AG04449 (cell line): ENCODE measurements at places on chromosomes 5 and 9.

- DNase-seq = no peak
Observed at GRCh38 chr9:134619448-134619982, 22.1 kb upstream of the COL5A1 start.

DNA sequence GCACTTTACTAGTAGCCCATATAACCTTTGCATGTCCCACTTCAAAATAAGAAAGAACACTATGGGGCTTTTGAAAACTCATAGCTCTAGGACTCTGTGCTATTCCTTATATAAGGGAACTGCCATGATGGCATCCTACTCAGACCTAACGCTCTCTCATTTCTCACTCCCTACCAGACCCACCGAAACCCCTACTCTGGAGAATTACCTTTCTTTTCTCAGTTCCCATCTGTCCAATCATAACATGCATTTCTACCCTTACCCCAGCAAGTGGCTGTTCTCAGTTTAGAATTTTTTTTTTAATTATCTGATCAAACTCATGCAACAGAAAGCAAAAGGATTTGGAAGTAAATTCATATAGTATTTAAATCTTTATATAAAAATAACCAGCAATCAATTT, 27.3 kb downstream of the CARNMT1 start:
- DNase-seq = no peak

GRCh38 chr5:150180241-150181026, 9.4 kb upstream of the SLC6A7 start:
- DNase-seq = no peak

GRCh38 chr9:1457460-1457859, 407.3 kb downstream of the DMRT2 start:
- DNase-seq = no peak

DNA sequence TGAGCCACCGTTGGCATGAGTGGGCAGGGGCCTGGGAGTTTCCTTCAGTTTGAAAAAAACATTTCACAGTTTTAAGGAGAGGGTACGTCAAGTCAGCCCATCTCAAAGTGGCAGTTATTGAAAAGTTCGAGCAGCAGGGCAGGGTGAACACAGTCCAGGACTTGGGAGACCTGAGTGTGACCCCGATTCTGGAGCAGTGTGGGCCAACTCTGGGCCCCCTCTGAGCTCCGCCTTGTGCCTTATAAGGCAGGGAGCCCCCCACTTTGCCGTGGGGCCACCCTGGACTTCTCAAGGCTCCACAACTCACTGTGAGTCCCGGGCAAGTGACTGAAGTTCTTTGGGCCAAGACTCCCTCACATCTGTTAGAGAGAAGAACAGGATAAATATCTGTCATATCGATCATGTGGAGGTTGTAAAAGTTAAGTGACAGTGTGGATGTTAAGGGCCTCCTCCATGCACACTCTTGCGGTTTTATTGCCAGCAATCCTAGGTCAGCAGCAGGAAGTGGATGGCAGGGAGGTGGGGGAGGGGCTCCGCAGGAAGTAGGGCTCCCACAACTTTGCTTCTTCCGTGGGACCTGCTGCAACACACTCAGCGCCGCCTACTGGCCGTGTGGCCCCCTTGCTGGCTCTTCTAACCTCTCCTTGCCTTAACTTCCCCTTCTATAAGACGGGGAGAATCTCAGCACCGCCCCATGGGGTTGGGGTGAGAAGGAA, 38.4 kb downstream of the HRH2 start:
- no peak for DNase-seq

DNA sequence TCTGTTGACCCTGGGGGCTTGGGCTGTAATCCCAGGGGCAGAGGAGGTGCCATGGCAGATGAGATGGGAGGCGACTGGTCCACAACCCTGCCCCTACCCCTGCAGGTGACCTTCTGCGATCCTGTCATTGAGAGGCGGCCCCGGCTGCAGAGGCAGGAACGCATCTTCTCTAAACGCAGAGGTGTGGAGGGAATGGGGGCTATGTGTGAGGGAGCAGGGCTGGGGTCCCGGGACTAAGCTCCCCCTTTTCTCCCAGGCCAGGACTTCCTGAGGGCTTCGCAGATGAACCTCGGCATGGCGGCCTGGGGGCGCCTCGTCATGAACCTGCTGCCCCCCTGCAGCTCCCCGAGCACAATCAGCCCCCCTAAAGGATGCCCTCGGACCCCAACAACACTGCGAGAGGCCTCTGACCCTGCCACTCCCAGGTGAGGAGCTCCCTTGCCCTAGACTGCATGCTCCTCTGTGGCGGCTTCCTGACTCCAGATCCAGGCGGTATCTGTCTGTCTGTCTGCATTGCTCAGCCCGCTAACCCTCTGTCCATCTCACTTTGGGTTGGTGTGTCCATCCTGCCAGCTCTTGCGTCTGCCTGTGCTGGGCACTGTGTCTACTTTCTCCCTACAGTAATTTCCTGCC, 9.9 kb downstream of the ZDHHC12 start:
- no peak for DNase-seq

- DNase-seq = no peak
Observed at GRCh38 chr5:5356765-5357164, 65.7 kb upstream of the ICE1 start.

DNA sequence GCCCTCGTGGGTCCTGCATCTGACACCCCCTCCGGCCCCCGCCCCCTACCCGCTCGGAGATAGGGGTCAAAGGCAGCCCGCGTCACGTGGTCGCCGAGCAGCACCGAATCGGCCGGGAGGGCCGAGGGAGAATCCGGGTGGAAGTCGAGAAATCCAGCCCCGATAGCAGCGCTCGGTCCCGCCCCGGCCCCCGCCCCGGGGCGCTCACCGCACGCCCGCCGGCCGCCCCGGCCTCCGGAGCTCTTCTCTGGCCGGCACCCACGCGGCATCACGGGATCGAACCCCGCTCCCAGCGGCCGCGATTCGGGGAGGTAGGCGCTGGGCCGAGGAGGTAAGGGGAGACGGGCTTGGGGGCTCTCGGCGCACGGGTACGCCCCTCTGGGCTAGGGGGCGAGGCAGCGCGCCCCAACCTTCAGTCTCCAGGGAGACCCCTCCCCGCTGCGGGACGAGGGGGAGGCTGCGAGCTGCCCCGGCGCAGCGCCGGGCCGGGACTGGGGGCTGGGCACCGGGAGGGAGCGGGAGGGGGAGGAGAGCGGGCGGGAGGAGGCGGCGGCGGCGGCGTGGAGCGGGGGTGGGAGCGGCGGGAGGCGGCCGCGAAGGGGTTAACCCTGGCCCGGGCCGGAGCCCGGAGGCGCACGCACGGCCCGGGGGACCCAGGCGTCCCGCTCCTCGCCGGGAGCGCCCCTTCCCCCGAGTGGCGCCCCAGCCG, 22.1 kb upstream of the NDST1 start:
- no peak for DNase-seq
